Ureter (tissue), 1 donor: ENCODE measurements at places on chromosomes 5 and 9. TPM values are rescaled to one million over a fixed set of nuclear protein-coding genes. Genes with fewer than 3 reads are reported as not detected.
A peak's percentile ranks its signal among the peaks of the same experiment; 100 is the strongest.

GRCh38 chr9:115980976-115981375 is 172.6 kb upstream of the PAPPA start:
- no peak for DNase-seq

GRCh38 chr9:137715321-137715720 is 96.5 kb downstream of the EHMT1 start:
- DNase-seq, result peak; percentile 56

DNA sequence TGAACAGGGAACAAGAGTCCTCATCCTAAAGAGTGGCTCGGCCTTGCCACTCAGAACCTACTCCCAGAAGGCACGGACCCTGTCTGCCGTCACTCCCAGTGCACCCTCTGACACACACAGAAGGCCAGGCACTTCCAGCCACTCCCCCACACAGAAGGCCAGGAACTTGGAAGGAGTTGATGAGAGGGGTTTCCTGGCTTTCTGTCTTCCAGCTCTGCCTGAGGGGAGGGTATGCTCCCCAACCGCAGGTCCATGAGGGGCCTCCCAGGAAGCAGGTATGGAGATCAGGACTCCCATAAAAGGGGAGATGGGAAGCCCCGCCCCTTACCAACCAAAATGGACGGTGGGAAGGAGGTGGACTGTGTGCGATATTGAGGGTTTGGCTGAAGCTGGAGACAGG is 247.6 kb upstream of the IRX4 start:
- DNase-seq, result no peak

- DNase-seq, result no peak
These were observed 29.0 kb downstream of the CXXC5 start for GRCh38 chr5:139676951-139677735.

DNA sequence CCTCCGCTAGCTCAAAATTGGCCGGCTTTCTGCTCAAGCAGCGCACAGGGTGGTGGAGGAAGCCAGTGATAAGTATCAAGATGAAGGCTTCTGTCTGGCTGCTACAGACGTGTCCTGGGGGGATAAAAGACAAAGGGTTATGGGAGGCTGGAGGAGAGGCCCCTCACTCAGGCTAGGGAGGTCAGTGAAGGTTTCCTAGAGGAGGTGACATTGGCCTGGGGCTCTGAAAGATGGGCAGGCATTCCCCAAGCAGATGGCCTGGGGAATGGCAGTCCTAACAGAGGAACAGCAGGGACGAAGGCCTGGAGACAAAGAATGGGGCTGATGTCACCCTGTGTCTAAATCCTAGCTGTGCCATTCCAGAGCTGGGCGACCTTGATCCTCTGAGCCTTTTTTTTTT is 32.3 kb downstream of the OLFML2A start:
- DNase-seq, result no peak

DNA sequence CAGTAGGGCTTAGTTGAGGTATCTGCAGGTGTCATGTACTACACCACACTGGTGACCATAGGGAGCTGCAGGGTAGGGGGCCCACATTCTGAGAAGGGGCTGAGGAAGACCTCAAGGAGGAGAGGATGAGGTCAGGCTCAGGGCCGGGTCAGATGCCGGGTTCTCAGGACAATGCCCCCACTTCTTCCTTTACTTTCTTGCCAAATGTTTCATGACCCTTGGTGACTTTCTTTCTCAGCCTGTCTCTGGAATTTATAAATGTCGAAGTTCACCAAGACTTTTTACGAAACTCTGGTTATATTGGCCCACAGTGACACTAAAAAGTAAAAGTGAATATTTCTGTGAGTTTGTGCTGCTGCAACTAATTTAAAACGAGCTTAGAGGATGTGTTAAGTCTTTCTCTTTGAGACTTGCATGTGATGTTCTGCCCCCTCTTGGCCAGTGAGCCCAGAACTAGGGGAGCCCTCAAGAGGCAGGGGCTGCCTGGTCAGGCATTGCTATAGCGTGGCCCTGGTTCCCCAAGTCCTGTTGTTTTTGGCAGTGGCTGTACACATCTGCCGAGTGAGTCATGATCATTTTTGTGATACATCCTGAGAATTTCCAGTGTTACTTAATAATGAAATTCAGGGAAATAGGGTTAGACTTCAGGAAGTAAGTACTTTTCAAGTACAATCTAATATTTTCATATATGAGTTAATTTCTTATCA is 11.2 kb downstream of the ACO1 start:
- DNase-seq, result peak; percentile 45

GRCh38 chr9:37001459-37001858 is 32.6 kb downstream of the PAX5 start:
- DNase-seq, result no peak

- no peak for DNase-seq
These were observed 243.2 kb downstream of the FSTL4 start for GRCh38 chr5:133368916-133369783.

The RALGPS1 gene
- total RNA-seq, result 48.8 TPM

The ELAVL2 gene
- total RNA-seq, result 0.29 TPM

The RPL37 gene
- 1,647 TPM for total RNA-seq

The ROPN1L gene
- total RNA-seq, result not detected

The LURAP1L gene
- total RNA-seq, result 6.6 TPM
